ENCODE measurements at places on chromosomes 7 and 10.

- DNase-seq, result no peak
Observed at GRCh38 chr10:132194726-132195125, 8.0 kb downstream of the DPYSL4 start.

GRCh38 chr10:6514180-6514579, 65.9 kb downstream of the PRKCQ start:
- DNase-seq, result no peak

GRCh38 chr7:93944673-93945072, 23.1 kb downstream of the GNG11 start:
- DNase-seq, result no peak

DNA sequence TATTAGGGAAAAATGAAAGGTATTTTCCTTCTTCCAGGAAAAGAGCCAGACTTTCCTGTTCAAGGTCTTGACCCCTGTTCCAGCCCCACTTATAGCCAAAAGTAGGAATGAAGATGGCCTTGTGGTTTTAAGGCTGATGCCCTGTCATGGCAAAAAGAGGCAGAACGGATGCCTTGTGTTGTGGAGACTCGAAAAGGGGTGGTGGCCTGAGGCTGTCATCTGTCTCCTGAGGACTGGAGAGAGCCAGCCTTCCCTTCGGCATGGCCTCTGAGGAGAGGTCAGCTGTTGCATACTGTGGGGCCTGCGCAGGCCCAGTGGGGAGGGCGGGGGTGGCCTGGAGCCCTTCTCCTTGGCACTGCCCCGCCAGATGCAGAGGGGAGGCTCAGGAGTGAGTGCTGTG, 166.0 kb upstream of the EEPD1 start:
- DNase-seq, result no peak

GRCh38 chr10:44237364-44238049, 147.4 kb downstream of the CXCL12 start:
- no peak for DNase-seq

- no peak for DNase-seq
Observed at GRCh38 chr10:110226543-110226925, 19.1 kb downstream of the MXI1 start.

- no peak for DNase-seq
Observed at GRCh38 chr7:88635149-88635548, 124.4 kb upstream of the ZNF804B start.

GRCh38 chr7:112159351-112159750, 46.8 kb downstream of the DOCK4 start:
- DNase-seq, result no peak

DNA sequence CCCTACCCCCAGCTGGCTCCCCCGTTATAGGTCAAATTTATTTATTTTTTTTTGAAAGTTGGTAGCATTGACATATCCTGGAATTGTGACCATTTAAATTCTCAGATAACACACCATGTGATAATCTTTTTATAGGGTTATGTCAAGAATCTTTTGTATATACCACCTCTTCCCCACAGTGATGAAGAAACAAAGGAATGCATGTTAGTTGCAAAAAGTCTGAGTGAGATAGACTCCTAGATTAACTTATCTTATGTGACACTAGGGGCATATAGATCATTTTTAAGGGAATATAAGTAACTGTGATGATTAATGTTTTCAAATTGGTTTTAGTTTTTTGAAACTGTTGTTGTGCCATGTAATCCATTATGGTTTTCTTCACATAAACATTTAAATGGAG, 68.3 kb downstream of the MLLT10 start:
- DNase-seq, result no peak

DNA sequence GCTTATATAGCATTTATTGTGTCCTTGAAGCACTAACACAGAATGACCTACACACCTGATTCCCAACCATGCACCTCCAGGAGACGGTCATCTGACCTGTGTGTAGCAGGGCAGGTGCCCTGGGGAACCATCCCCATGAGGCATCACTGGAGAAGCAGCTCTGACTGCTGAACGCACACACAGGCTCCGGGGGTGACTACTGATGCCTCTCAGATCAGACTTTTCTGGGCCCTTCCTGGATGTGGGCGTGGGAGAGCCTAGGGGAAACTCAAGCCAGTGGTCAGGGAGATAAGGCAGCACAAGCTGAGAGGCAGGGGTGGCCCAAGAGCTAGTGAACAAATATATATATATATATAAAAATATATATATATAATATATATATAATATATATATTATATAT, 37.6 kb downstream of the CPXM2 start:
- no peak for DNase-seq

DNA sequence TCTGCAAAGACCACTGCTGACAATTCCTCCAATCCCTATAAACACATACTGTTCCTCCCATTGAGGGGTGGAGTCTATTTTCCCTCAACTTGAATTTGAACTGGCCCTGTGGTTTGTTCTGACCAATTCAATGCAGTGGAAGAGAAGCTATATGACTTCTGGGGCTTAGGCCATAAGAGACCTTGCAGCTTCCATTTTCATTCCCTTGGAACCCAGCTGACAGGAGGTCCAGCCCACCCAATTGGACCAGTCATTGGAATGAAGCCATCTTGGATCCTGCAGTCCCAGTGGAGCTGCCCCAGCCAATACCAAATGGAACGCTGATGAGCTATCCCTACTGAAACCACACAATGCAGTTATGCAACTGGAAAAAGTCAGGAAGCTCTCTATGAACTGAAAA, 8.9 kb upstream of the TMED4 start:
- DNase-seq, result no peak

GRCh38 chr10:101902820-101903145, 59.2 kb upstream of the KCNIP2 start:
- DNase-seq, result no peak

All from HS-27A (cell line).